ENCODE measurements at places on chromosomes 6 and 20. TPM values are rescaled to one million over a fixed set of nuclear protein-coding genes. Genes with fewer than 3 reads are reported as not detected.

The STAU1 gene
- total RNA-seq: 45.6 TPM

DNA sequence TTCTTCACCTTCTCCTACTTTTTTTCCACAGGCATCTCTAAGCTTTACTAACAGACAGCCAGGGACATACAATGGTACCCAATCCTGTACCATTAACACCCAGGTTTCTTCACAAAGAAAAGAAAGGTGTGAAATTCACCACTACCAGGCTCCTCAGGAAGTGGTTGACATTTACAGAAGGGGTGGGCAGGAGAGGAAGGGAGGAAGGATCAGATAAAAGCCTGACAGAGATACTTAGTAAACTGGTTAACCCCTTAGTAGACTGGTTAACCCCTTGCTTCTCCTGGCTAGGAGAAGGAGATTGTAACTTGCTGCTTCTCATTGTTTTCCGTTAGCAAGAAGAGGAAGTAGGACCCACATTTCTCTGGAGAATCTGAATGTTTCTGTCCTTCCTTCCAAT is 7.2 kb downstream of the SAMD3 start:
- peaks cover 2% of the 10 kb centered on the region for H3K36me3 ChIP-seq
- H3K27ac ChIP-seq: peak overlapping the region; percentile 53
- no peaks in the 10 kb centered on the region for H3K27me3 ChIP-seq

- H3K4me1 ChIP-seq: peaks cover 2% of the 10 kb centered on the region
- H3K4me3 ChIP-seq: no peak overlapping the region
- H3K27ac ChIP-seq: no peak overlapping the region
- H3K27me3 ChIP-seq: peaks cover 15% of the 10 kb centered on the region
- no peaks in the 10 kb centered on the region for H3K36me3 ChIP-seq
Measured at GRCh38 chr6:170236131-170236836, 54.6 kb downstream of the DLL1 start.

GRCh38 chr6:20589266-20589665 is 55.0 kb downstream of the CDKAL1 start:
- H3K36me3 ChIP-seq: peaks cover 7% of the 10 kb centered on the region
- DNase-seq: no peak
- no peaks in the 10 kb centered on the region for H3K27me3 ChIP-seq

- no peak for DNase-seq
- H3K27ac ChIP-seq: no peak overlapping the region
- H3K4me3 ChIP-seq: no peak overlapping the region
Measured at GRCh38 chr6:56963043-56963442, 8.1 kb downstream of the BEND6 start.

The VSTM2L gene
- not detected for total RNA-seq

DNA sequence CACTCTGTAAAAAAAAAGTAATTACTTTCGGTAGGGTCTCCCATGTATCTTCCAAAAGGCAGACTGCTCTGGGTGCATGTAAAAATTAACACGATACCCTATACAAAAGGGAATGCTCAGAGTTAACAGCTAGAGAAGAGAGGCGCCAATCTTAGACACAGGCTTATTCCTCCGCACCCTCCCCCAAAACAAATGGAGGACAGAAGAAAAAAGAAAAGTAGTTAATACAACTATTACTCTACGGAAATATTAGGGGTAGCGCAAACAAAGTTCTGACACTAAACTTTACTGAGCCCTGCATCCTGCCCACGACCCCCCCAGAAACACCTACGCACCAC is 331 bp upstream of the UFL1 start:
- H3K27ac ChIP-seq: peak overlapping the region; percentile 100
- no peak for DNase-seq

GRCh38 chr6:125031385-125031784 is 69.1 kb downstream of the RNF217 start:
- H3K4me3 ChIP-seq: no peak overlapping the region
- H3K36me3 ChIP-seq: no peaks in the 10 kb centered on the region
- H3K4me1 ChIP-seq: no peaks in the 10 kb centered on the region

The FAM110A gene
- total RNA-seq: 35.1 TPM

The SLC22A2 gene
- total RNA-seq: not detected

DNA sequence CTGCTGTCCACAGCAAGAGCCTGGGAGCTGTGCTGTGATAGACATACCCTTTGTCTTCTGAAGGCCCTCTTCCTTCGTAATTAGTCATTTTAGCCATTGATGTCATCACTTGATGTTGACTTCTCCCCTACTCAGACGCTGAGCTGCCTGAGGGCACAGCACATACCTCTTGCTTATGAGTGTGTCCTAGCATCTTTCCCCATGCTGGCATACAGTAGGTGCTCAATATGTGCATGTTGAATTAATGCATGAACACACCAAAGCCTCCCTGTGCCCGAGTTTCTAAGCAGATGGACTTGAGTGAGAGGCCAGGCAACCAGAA is 35.8 kb upstream of the FAM83D start:
- H3K4me3 ChIP-seq: no peak overlapping the region
- H3K27me3 ChIP-seq: no peaks in the 10 kb centered on the region

DNA sequence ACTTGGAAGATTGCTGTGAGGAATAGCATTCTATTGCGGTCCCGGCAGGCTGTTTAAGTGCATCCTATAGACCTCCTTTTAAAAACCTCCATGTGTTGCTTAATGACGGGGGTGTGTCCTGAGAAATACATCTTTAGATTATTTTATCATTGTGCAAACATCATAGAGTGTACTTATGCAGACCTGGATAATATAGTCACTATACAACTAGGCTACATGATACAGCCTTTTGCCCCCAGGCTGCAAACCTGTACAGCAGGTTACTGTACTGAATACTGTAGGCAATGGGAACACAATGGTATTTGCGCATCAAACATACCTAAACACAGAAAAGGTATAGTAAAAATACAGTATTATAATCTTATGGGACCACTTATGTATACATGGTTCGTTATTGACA is 175.6 kb downstream of the RNF144B start:
- no peak for DNase-seq
- no peaks in the 10 kb centered on the region for H3K36me3 ChIP-seq
- H3K4me3 ChIP-seq: no peak overlapping the region

The PLCB1 gene
- total RNA-seq: 23.1 TPM

DNA sequence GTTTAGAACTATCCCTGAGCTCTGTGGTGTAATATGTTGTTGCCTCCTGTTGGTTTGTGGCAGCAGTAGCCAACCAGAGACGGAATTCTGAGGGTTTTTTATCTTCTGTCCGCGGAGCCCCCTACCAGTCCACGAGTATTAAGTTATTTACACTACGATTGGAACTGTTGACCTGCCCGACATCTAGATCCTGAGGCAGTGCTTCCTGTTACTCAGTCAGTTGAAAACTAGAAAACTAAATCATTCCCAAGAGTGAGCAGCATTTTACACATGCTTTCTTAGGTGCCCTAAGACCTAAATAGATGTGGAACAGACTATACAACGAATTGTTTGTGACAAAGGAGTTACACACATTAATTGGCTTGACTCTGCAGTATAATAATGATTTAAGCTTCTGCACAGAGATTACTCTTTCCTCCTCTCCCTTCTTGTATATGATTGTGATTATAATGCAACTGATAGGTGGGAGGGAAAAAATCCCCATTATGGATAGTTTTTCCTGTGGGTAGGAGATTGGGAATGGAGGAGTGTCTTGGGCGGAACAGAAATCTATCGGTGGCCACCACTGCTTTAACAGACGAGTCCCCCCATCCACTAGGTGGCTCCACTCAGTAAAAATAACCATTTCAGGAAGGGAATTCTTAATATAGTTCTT is 1.7 kb downstream of the LOC128125822 start:
- H3K4me3 ChIP-seq: peak overlapping the region; percentile 95
- no peaks in the 10 kb centered on the region for H3K27me3 ChIP-seq
- no peak for DNase-seq
- peaks cover 24% of the 10 kb centered on the region for H3K4me1 ChIP-seq

- H3K27me3 ChIP-seq: peaks cover 33% of the 10 kb centered on the region
- H3K36me3 ChIP-seq: no peaks in the 10 kb centered on the region
- no peak for DNase-seq
- H3K4me1 ChIP-seq: peaks cover 4% of the 10 kb centered on the region
Measured at GRCh38 chr20:62987114-62987513, 19.6 kb downstream of the BHLHE23 start.

- no peak overlapping the region for H3K4me3 ChIP-seq
- no peak overlapping the region for H3K27ac ChIP-seq
- no peaks in the 10 kb centered on the region for H3K36me3 ChIP-seq
- no peaks in the 10 kb centered on the region for H3K27me3 ChIP-seq
Measured at GRCh38 chr6:81787313-81788068, 35.0 kb upstream of the TENT5A start.

DNA sequence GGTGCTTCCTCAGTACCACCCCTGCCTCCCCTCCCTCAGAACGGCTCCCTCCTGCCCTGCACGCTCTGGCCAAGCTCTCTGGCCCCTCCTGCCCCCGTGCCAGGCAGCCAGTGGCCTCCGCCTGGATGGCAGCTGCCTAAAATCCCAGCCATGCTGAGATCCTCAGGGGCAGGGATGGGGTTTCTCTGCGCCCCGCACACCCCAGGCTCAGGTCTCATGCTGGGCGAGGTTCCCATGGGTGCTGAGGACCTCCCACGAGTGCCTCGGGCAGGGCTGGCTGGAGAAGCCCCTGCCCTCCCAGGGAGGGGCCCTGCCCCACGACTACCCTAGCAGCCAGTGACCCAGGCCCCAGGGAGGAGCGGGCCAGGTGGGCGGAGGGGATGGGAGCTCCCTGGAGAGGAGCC is 2.7 kb downstream of the PTK6 start:
- peak overlapping the region; percentile 3 for H3K4me3 ChIP-seq
- H3K27me3 ChIP-seq: no peaks in the 10 kb centered on the region
- no peak overlapping the region for H3K27ac ChIP-seq
- no peaks in the 10 kb centered on the region for H3K36me3 ChIP-seq

The SCAND1 gene
- 54.6 TPM for total RNA-seq

The SLC22A7 gene
- total RNA-seq: not detected

DNA sequence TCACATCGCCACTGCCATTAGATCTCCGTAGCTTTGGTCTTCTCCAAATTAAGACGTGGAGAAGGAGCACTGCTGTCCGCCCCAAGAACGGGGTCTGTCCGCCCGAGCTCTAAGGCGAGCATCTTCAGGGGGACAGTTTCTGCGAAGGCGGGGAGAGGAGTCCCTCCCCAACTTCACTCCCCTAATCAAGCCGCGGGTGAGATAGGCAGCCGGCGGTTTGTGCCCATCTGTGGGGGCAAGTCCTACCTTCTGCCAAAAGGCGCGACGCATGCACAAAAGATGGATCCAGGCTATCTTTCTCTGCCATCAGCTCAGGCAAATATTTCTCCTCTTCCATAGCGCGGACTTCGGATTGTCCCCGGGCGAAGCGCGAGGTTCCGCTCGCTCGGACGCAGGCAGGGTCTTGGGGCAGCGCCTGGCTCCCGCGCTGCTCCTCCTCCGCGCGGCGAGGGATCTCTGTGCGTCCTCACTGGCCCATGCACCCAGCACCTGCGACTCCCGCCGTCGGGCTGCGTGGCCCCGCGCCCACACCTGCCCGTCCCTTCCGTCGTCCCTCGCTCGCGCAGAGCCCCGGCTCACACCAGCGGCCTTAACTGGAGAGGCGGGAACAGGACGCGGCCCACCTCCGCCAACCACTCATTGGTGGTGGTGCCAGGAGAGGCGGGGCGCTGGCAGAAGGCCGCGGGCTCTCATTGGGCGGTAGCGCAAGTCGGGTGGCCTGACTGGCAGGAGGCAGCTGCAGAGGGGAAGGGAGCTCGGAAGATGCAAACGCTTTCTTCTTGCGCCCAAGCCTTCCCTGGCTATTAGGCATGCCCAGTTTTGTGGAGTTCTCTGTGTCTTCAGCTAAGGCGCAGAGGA is at the start of gene KHDRBS2:
Gene KHDRBS2, minus strand, starts transcription at position 614 of the 858 bp plus-strand sequence.
- peaks cover 7% of the 10 kb centered on the region for H3K27me3 ChIP-seq
- no peaks in the 10 kb centered on the region for H3K4me1 ChIP-seq
- H3K27ac ChIP-seq: no peak within 1 kb of the TSS
- H3K36me3 ChIP-seq: no peaks in the 10 kb centered on the region
- DNase-seq: no peak
- H3K4me3 ChIP-seq: peak within 1 kb of the TSS; percentile 77

- H3K4me1 ChIP-seq: peaks cover 28% of the 10 kb centered on the region
- no peak for DNase-seq
- peak overlapping the region; percentile 34 for H3K27ac ChIP-seq
- no peaks in the 10 kb centered on the region for H3K36me3 ChIP-seq
Measured at GRCh38 chr6:45666846-45667245, 289.1 kb upstream of the SUPT3H start.

GRCh38 chr6:37287519-37288157 is 29.7 kb upstream of the TMEM217 start:
- H3K27me3 ChIP-seq: no peaks in the 10 kb centered on the region
- no peak for DNase-seq
- peaks cover 11% of the 10 kb centered on the region for H3K36me3 ChIP-seq
- peaks cover 22% of the 10 kb centered on the region for H3K4me1 ChIP-seq

The FAM217A gene
- not detected for total RNA-seq

DNA sequence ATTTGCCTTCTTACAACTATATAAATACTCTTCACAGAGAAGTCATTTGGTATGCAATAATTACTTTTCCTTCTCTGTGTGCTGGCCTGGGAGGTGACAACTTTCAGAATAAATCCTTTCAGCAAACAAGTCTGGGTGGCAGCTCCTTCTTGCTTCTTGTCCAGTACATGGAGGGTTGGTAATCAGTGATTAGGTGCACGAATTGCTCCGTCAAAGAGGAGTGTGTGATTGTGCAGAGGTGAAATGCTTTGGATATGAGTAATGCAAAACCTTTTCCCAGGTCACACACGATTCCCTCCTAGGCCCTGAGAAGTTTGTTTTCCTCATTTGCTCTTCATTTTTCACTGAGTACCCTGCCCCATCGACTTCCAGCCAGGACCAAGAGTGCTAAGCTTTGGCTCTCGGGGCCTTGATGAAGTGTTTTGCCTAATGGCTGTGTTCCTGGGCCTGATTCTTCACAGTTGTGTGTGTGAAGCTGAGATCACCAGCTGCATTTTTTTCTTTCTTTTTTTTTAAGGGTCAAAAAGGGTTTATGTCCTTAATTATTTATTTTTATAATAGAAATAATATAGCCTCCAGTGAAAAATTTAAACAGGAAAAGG is 216.5 kb downstream of the ZMYND8 start:
- no peak overlapping the region for H3K27ac ChIP-seq
- H3K4me1 ChIP-seq: no peaks in the 10 kb centered on the region
- H3K36me3 ChIP-seq: no peaks in the 10 kb centered on the region
- no peak for DNase-seq
- H3K4me3 ChIP-seq: no peak overlapping the region

DNA sequence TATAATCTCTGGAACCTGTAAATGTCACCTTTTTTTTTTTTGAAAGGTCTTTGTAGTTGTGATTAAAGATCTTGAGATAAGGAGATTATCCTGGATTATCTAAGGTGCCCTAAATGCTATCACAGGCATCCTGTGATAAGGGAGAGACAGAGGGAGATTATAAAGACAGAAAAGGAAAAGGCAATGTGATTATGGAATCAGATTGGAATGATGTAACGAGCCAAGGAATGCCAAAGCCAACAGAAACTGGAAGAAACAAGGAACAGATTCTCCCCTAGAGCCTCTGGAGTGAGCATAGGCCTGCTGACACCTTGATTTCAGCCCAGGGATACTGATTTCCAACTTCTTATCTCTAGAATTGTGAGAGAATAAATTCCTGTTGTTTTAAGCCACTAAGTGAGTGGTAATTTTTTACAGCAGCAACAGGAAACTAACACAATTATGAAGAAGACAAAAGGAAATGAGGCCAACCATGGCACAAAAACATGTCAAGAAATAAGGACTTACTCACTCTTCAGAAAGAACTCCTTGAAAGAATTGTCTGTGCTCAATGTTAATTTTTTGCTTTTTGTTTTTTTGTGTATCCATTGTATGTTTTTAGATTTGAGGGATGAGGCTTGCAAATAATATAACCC is 82.7 kb downstream of the CFAP61 start:
- no peak overlapping the region for H3K4me3 ChIP-seq
- peaks cover 6% of the 10 kb centered on the region for H3K27me3 ChIP-seq

The ZNF165 gene
- 4.7 TPM for total RNA-seq

GRCh38 chr6:73579851-73580246 is 59.0 kb upstream of the EEF1A1 start:
- H3K27ac ChIP-seq: peak overlapping the region; percentile 92
- peaks cover 12% of the 10 kb centered on the region for H3K4me1 ChIP-seq
- H3K27me3 ChIP-seq: no peaks in the 10 kb centered on the region
